ENCODE measurements at places on chromosomes 3 and 15.

GRCh38 chr3:122609798-122610559 lies 32.5 kb downstream of the PARP15 start:
- DNase-seq: no peak

DNA sequence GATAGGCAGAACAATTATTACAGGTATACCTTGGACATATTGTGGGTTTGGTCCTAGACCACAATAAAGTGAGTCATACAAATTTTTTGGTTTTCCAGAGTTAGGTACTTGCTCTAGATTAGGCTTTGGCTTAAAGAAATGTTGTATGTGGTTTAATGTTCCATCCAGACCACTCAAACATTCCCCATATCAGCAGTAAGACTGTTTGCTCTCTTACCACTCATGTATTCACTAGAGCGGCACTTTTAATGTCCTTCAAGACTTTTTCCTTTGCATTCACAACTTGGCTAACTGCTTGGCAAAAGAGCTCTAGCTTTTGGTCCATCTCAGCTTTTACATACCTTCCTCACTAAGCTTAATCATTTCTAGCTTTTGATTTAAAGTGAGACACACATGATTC lies 250.5 kb upstream of the SETMAR start:
- no peak for DNase-seq

DNA sequence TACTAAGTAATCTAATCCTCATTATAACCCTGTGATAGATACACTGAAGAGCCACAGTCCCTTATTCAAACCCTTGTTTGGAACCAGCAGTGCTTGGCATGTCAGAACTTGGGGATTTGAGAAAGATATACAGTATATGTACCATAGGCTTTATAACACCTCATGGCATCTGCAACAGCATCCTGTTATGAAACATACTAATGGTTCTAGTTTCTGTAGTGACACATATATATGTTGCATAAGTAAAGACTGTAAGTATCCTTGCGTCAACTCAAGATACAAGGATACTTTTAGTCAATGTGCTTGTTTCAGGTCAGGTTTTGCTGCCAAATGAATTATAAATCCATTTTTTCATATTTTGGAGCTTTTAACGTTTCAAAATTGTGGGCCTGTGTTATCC lies 58.5 kb downstream of the CCNL1 start:
- DNase-seq: no peak

- DNase-seq: no peak
These were observed 87.0 kb downstream of the KLHL25 start for GRCh38 chr15:85707519-85708338.

- DNase-seq: no peak
These were observed 330 bp upstream of the TBC1D2B start for GRCh38 chr15:78077871-78078210.

- DNase-seq: no peak
These were observed 76.1 kb upstream of the ACAD9 start for GRCh38 chr3:128803307-128803706.

DNA sequence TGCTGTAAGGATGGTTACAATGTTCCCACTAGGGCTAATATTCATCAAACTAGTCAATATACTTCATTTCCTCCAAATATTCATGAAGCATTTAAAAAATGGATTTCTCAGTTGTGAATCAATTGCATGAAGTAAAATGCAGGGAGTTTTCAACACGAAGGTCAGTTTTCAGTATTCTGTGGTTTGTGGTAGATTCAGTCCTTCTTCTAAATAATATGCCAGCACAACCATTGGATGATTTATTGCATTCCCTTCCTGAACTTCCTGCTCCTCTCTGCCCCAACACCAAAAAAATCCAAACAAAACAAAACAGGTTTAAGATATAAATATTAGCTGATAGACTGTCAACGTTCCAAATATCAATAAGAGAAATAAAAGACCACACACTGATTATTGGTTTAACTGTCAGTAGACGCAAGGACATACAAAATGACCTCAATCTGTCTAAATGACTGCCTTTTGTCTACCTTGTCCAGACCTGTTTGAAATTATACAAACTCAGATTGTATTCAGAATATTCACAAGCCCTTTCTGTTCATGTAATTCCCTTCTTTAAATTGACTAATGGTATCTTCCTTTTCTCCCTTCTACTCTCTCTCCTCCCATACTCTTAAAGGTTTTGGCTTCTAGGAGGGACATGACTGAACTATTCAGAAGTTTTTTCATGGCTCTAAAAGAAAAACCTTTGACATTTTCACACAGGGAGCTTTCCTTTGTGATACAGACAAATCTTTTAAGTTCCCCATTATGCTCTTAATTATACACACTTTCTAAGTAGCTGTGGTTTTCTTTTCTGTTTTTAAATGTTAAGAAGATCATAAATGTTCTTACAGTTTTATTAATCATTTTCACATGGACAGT lies 92.6 kb upstream of the STT3B start:
- DNase-seq: no peak

- DNase-seq: no peak
These were observed 22.2 kb downstream of the EPHB3 start for GRCh38 chr3:184583578-184584451.

DNA sequence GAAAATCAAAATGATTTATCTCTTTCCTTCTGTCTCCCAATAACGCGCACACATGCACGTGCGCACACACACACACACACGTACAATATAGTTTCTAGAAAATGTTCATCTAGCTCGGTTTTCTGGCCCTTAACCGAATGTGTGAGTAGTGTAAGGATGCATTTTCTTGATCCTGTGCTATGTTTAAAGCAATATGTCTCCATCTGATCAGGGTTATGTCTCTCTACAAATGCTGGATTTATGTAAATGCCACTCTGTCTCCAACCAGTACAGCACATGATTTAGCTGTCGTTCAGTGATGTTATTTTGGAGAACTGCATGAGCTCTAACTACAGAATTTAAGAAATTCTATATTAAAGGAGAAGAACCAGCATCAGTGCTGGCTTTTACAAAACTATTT lies 198.0 kb downstream of the TJP1 start:
- DNase-seq: no peak

DNA sequence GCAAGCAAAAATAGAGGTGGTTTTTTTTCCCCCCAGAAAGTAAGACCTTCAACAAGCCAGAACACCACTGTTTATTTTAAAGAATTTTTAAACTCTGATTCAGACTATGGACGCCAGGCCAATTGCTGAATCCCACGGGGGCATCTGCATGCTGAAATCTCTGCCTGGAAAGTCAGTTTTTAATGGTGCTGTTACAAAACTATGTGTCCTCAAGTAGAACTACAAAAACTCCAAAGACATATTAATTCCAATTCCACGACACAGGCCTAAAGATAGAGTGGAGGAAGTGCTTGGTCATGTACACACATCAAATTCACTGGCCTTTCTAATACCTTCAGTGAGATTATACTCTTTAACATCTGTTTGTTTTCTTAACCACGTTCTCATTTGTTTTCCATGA lies 490.5 kb upstream of the NR2F2 start:
- no peak for DNase-seq

DNA sequence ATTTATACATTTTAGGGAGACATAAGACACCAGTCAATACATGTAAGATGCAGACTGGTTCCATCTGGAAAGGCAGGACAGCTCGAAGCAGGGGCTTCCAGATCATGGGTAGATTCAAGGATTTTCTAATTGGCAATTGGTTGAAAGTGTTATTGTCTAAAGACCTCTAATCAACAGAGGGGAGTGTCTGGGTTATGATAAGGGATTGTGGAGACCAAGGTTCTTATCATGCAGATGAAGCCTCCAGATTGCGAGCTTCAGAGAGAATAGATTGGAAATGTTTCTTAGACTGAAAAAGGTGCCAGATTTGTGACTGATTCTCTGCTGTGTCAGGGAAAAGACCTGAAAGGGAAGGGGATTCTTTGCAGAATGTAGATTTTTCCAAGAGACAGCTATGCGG lies 15.1 kb downstream of the TM2D3 start:
- no peak for DNase-seq

DNA sequence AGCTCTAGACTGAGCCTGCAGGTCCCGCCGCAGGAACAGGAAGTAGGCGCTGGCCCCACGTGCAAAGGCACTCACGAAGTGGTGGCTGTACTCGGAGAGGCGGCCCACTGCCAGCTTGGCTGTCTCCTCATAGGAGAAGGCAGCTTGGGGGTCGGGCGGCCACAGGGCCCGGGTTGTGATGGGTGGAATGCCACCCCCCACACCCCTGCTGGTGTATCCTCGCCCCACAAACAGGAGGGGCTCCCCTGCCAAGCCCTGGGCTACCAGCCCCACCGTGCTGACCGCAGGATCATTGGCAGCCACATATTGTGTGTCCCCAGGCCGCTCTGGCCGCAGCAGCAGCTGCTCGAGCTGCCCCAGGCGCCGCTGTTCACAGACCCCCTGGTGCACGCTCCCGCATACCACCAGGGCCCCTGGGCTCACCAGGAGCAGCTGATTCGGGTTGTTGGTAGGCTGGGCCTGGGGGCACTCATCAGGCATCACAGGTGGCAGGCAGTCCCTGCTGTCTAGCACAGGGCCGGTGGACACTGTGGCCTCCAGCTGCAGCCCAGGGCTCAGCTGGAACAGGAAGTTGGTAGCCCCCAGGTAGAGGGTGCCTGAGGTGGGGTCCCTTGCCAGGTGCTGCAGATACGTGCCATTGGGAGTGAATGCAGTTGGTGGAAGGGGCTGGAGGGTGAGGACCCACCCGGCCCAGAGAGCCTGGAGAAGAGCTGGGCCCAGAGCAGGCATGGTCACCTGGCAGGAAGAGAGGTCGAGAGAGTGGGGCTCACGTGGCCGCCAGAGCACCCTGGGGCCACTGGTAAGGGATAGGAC lies 5.8 kb downstream of the PLXNB1 start:
- no peak for DNase-seq

DNA sequence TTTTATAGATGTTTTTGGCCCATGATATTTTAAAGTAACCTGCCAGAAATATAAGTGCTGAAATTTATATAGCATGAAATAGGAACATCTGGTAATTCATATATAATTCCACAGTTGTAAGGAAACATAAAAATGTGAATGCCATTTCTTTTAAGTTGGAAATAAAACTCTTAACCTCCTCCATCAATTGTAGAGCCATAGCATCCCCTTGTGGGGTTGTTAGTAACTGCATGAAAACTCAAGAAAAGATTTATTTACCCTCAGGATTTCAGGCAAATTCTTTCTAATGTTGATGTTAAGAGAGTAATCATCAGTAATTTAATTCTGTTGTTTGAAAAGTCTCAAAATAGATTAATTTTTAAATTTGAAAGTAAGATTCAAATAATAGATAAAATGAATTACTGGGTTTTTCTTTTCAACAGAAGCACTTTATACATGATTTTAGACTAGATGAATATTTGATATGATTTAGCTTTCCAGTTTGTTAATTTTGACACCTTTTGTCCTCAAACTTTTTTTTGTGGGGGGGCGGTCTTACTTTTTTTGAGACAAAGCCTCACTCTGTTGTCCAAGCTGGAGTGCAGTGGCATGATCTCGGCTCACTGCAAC lies 74.7 kb downstream of the RASA2 start:
- no peak for DNase-seq

Measured in omental fat pad (tissue), 4 donors.